ENCODE measurements at places on chromosomes 7 and 10. TPM values are rescaled to one million over a fixed set of nuclear protein-coding genes. Genes with fewer than 3 reads are reported as not detected.

GRCh38 chr7:18221377-18222293, 194.0 kb upstream of the PRPS1L1 start:
- DNase-seq = no peak

GRCh38 chr10:132010483-132010882, 28.8 kb upstream of the BNIP3 start:
- no peak for DNase-seq

GRCh38 chr7:46494441-46494840, 573.4 kb upstream of the IGFBP3 start:
- DNase-seq = no peak

- DNase-seq = no peak
Observed at GRCh38 chr10:64156166-64156565, 635.0 kb downstream of the REEP3 start.

The CACNB2 gene
- under 0.01 TPM for total RNA-seq
